ENCODE measurements at places on chromosomes 7 and 10. TPM values are rescaled to one million over a fixed set of nuclear protein-coding genes. Genes with fewer than 3 reads are reported as not detected.

The SPDYE8 gene
- not detected for total RNA-seq

The ZNF22 gene
- total RNA-seq = 15.2 TPM

The HMX2 gene
- total RNA-seq = not detected

The HOXA9 gene
- 7.9 TPM for total RNA-seq

The LAMB4 gene
- 0.28 TPM for total RNA-seq

The VIPR2 gene
- total RNA-seq = 0.85 TPM

The TSPAN15 gene
- total RNA-seq = 0.85 TPM

The LGI1 gene
- total RNA-seq = 0.14 TPM

The BICC1 gene
- total RNA-seq = 99.6 TPM

The UCN3 gene
- total RNA-seq = not detected

The LLCFC1 gene
- total RNA-seq = not detected

The LCOR gene
- total RNA-seq = 13.0 TPM

The TMEM196 gene
- total RNA-seq = not detected

The SPACDR gene
- 0.14 TPM for total RNA-seq

Measured in smooth muscle cell of bladder (primary cell).